Activated naive CD8-positive, alpha-beta T cell treated with anti-CD3 and anti-CD28 coated beads, Interleukin-2, amount 50 U/mL, for 16 hours (primary cell): ENCODE measurements at places on chromosomes 6 and 20.

DNA sequence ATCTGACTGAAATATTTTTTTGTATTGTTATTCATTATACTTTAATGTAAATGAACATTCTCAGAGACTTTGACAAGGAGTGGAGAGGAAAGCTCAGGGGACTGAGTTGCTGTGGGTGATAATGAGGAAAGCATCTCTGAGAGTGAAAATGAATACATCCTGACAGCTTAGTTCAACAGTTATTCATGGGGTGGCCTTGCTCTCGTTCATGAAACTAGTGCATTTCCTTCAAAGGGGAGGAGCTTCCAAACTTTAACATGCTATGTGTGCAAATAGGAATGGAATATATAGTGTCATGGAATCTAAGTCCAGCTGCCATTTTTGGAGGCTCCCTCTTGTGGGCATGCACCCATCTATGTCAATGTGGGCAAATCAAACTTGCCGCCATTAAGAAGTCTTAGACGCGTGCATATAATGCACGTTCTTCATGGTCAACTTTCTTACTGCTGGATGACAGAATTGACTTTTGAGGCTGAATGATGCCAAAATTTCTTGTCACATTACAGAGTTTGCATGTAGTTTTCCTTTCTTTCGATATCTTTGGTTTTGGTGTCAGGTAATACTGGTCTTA, 124.3 kb upstream of the TMEM170B start:
- DNase-seq: no peak

GRCh38 chr6:47026679-47027078, 15.5 kb downstream of the ADGRF1 start:
- no peak for DNase-seq

GRCh38 chr20:40571639-40572038, 117.4 kb downstream of the MAFB start:
- no peak for DNase-seq

GRCh38 chr6:113847447-113847846, 9.7 kb upstream of the MARCKS start:
- no peak for DNase-seq

DNA sequence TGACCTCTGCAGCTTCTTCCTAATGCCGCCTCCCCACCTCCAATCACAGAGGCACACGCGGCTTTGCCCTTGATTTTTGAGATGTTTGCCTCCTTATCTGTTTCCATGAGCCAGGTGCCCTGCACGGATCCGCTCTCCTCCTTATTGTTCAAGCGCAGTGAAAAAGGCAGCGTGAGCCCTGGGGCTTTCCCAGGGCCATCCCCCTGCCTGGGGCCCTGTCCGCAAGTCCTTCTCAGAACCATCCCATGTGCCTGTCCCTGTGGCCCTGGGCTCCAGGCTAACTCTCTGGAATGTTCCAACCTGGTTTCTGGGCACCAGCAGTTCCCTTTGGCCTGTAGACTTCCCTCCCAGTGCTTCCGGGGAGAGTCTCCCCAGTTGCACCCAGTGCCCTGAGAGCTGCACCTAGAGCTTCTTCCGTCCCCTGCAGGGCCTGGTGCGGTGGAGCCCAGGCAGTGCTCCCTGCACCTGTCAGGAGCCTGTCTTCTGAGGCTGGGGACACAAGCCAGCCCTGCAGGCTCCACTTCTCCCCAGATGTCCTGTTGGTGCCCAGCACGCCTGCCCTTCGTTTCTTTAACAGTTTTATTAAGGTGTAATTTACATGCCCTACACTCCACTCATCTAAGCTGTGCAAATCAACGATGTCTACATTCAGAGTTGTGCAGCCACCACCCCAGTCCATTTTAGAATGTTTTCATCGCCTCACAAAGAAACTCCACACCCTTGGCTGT, 330.3 kb downstream of the CDH4 start:
- DNase-seq: no peak

- DNase-seq: no peak
Observed at GRCh38 chr6:166166314-166167257, 1.1 kb downstream of the TBXT start.

DNA sequence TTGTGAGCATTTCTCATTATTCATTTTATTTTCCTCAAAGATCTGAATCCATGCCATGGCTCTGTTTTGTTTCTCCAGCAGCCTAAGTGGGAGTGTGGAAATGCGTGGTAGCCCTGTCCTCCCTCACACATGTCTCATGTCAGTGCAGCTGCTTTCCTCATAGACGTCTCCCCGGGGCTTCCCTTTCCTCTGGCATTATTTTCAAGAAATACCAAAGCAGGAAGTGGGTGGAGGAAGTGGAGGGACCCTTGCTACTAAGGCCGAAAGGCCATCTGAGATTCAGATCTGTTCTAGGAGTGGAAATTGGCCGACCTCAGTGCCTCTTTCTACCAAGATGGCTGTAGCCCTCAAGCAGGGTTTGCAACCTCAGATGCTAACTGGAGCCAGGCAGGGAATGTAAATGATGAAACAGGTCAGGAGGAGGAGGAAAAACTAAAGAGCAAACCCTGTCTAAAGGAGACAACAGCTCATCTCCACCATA, 420.9 kb upstream of the PLCB4 start:
- DNase-seq: no peak

DNA sequence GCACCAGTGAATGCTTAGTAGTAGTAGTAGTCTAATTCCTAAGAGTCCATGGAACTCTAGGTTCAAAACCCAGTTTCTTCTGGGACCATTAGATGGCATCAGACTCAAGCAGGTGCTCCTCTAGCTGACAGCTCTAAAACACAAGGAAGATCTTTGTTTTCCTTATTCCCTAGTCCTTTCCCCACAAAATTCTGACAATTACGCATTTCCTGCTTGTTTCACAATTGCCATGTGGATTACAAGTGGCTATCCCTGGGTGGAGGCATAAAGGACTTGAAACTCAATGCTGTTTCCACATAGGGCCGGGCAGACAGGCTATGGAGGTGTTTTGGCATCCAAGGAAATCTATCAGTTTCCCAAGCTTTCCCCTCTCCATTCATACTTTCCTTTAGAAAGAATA, 9.2 kb upstream of the HLA-DOB start:
- no peak for DNase-seq

GRCh38 chr6:22442826-22443225, 126.5 kb upstream of the HDGFL1 start:
- no peak for DNase-seq

- DNase-seq: no peak
Observed at GRCh38 chr6:22886650-22887581, 317.6 kb downstream of the HDGFL1 start.

GRCh38 chr20:438571-439469, 23.5 kb downstream of the TBC1D20 start:
- DNase-seq: no peak
